Globus pallidus (tissue), 1 donor: ENCODE measurements at places on chromosomes 2 and 18.
A peak's percentile ranks its signal among the peaks of the same experiment; 100 is the strongest.

- no peak for DNase-seq
Measured at GRCh38 chr2:160551259-160551658, 57.7 kb upstream of the RBMS1 start.

- no peak for DNase-seq
Measured at GRCh38 chr2:134014196-134014960, 239.5 kb upstream of the MGAT5 start.

- DNase-seq, result no peak
Measured at GRCh38 chr2:192960945-192961344, 766.2 kb upstream of the TMEFF2 start.

DNA sequence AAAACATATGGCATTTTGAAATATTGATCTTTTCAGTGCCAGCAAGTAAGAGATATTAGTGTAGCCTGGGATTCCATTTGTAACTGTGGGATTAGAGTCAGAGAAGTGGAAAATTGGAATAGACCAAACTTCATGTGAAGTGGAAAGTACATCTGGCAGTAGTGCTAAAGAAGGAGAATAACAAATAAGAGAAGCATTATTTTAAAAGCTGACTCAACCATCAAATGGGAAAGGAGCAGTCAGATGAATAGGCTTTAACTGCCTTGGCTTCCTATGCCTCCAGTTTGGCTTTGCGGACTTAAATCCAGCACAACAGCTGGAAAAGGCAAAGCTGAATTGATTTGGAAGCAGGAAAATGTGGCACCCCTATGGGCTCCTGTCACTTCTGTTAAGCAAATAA is 623.1 kb downstream of the TSN start:
- no peak for DNase-seq

GRCh38 chr2:72211777-72212485 is 64.3 kb upstream of the CYP26B1 start:
- DNase-seq, result no peak

DNA sequence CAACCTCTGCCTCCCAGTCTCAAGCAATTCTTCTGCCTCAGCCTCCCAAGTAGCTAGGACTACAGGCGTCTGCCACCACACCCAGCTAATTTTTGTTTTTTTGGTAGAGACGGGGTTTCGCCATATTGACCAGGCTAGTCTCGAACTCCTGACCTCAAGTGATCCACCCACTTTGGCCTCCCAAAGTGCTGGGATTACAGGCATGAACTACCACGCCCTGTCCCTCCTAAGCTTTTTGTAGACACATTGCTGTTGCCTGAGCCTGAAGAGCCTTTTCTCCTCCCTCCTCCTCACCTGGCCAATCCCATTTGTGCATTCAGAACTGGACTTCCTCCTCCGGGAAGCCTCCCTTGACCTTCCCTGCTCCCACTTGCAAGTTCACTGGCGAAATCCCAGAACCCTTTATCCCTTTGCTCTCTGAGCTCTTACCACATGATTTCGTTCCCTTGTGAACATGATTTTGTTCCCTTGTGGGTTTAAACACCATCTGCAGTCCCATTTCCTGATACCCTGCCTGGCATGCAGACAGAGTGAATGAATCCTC is 2.6 kb downstream of the C2orf72 start:
- DNase-seq, result no peak

DNA sequence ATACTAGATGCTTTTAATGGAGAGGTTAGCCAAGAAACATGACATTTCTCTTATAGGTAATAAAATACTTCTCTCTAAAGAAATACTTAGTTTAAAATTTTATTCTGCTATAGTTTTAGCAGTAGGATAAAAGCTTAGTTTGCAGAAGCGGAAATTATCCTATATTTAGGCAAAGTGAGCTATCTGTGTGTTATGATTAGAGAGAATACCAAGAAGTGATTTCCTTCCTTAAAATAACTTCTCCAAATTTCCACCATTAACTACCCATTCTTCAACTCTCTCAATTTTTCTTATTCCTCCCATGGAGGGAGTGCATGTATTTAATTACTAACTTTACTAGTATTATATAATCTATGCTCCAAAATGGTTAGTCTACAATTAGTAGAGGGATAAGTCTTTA is 15.8 kb upstream of the IL1RL1 start:
- no peak for DNase-seq

- no peak for DNase-seq
Measured at GRCh38 chr2:85134896-85135659, 1.9 kb downstream of the TCF7L1 start.

GRCh38 chr2:60516383-60516811 is 37.1 kb downstream of the BCL11A start:
- no peak for DNase-seq

- no peak for DNase-seq
Measured at GRCh38 chr18:66523219-66523991, 80.5 kb downstream of the CDH19 start.

GRCh38 chr2:68469935-68470334 is 2.5 kb downstream of the APLF start:
- DNase-seq, result no peak

GRCh38 chr2:126793885-126794613 is 104.6 kb upstream of the TEX51 start:
- DNase-seq, result no peak

- DNase-seq, result no peak
Measured at GRCh38 chr2:37573451-37574388, 97.7 kb downstream of the CDC42EP3 start.

- DNase-seq, result no peak
Measured at GRCh38 chr2:30356071-30356470, 91.0 kb upstream of the LCLAT1 start.

GRCh38 chr2:158649846-158650245 is 145.3 kb upstream of the DAPL1 start:
- DNase-seq, result no peak

GRCh38 chr2:230902180-230902899 is 22.7 kb downstream of the GPR55 start:
- DNase-seq, result no peak

DNA sequence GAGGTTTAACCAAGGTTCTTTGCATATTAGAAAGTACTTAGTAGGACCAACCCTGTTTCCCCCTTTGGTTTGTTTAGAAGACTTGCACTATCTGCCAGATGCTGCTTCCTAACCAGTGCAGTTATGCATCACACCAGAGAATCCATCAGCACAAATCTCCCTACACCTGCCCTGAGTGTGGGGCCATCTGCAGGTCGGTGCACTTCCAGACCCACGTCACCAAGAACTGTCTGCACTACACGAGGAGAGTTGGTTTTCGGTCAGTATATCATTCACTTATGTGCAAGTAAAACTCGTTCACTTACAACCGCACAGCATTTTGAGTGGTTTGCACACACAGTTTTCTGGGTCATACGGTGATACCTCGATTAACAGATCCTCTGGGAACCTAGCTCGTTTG is 69.7 kb downstream of the ZNF532 start:
- DNase-seq, result no peak

GRCh38 chr2:120654381-120655134 is 81.1 kb upstream of the GLI2 start:
- DNase-seq, result peak; percentile 32

- DNase-seq, result no peak
Measured at GRCh38 chr18:40404284-40404683, 1550.8 kb upstream of the PIK3C3 start.

GRCh38 chr2:150122871-150123613 is 364.4 kb downstream of the RND3 start:
- DNase-seq, result no peak

GRCh38 chr18:49531678-49532153 is 30.1 kb upstream of the LIPG start:
- no peak for DNase-seq

- DNase-seq, result no peak
Measured at GRCh38 chr2:132597831-132598230, 72.2 kb downstream of the LYPD1 start.

DNA sequence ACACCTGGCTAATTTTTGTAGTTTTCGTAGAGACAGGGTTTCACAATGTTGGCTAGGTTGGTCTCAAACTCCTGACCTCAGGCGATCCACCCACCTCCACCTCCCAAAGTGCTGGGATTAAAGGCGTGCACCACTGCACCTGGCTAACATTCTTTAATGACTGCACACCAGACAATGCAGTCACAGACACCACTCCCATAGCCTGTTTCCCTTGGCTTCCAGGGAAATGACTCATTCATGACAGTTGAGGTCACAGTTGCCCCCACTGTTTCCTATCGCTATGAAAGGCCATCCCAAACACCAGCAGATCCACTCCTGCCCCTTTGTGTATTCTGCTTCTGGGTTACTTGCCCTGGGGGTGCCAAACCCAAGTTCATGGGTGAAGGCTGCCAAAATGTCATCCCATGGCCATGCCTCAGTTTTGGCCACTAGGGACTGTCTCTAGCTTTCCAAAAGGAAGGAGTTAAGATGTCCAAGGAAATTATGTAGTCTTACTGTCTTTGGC is 8.7 kb downstream of the CHMP1B start:
- DNase-seq, result no peak

DNA sequence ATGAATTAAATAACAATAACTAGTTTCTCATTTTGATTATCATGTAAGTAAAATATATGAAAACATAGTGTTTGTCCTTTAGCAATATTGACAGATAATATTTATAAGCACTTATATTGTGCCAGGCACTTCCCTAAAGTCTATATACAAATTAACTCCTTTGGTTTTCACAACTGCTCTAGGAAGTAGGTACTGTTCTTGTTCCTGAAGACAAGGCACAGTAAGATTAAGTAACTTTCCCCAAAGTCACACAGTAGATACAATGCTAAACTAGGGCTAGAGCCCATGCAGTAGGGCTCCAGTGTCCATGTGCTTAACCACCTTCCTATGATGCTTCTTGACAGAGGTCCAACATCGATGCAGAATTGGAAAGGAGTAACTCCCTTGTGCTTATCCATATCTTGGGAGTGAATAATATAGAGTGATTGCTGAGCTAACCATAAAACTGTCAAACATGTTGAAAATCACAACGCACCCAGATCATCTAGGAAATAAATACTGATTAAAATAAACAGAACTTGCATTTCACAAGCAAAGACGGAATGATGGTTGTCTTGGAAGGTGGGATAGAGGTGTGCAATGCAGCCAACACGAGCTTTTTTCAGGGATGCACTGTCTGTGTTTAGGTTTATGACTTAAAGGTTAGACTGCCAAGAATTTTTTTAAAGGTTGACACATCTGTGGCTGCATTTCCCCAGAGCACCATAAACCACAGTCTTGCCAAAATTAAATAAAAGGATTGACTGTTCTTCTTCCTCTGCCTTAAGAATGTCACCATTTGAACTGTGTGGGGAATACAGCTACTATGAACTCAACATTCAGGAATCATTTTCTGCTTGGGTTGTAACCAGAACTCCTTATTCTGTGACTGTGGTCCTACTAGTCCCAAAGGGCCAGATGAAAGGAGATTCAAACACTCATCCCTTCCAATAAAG is 80.8 kb downstream of the ANKRD44 start:
- no peak for DNase-seq

DNA sequence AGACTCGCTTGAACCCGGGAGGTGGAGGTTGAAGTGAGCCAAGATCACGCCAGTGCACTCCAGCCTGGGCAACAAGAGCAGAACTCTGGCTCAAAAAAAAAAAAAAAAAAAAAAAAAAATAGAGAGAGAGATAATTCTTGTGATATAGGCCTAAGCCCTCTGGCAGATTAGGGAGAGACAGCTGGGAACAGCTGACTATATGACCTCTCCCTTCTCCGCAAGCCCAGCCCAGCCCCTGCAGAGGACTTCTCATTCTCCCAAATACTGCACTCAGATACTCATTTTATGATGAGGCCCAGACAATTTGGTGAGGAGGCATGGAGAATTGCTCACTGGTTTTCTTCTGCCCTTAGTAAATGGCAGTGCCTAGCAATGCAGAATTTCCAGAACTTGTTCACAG is 262.0 kb downstream of the HAUS1 start:
- DNase-seq, result no peak

- no peak for DNase-seq
Measured at GRCh38 chr2:180554330-180554729, 426.1 kb upstream of the UBE2E3 start.

GRCh38 chr2:1988594-1988993 is 244.3 kb upstream of the PXDN start:
- no peak for DNase-seq

DNA sequence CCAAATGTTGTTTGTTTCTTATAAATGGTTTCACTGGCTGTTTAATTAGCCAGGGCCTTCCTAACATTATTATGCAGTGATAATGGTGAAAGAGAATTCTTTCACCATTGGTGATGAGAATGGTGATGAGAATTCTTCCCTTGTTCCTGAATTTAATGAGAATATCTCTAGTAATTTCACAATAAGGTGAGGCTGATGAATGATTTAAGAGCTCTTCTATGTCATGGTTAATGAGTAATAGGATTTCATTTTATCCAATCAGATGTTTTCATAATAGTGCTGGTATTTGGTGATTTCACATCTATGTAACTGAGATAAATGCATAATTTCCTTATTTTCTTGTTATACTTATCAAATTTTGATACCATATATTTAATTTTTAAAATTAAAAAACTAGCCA is 535.7 kb upstream of the ZEB2 start:
- DNase-seq, result no peak

DNA sequence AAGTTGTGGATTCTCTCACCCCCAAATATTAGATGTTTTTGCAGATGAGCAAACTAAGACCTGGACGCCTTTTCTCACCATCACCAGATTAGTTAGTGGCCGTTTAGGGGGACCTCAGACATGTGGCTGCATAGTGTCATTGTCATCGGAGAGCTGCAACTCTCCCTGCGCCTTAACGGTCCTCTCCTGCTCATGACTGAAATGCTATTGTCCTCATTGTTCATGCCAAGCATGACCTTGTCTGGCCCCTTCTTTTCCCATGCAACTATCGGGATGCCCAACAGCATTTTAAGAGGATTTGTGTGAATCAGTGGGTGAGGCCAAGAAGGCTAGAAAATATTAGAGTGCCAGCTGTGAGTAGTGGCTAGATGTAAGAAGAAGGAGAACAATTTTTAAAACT is 174.2 kb downstream of the SOCS6 start:
- DNase-seq, result peak; percentile 51

GRCh38 chr2:32009516-32010256 is 1.1 kb downstream of the MEMO1 start:
- DNase-seq, result peak; percentile 29

DNA sequence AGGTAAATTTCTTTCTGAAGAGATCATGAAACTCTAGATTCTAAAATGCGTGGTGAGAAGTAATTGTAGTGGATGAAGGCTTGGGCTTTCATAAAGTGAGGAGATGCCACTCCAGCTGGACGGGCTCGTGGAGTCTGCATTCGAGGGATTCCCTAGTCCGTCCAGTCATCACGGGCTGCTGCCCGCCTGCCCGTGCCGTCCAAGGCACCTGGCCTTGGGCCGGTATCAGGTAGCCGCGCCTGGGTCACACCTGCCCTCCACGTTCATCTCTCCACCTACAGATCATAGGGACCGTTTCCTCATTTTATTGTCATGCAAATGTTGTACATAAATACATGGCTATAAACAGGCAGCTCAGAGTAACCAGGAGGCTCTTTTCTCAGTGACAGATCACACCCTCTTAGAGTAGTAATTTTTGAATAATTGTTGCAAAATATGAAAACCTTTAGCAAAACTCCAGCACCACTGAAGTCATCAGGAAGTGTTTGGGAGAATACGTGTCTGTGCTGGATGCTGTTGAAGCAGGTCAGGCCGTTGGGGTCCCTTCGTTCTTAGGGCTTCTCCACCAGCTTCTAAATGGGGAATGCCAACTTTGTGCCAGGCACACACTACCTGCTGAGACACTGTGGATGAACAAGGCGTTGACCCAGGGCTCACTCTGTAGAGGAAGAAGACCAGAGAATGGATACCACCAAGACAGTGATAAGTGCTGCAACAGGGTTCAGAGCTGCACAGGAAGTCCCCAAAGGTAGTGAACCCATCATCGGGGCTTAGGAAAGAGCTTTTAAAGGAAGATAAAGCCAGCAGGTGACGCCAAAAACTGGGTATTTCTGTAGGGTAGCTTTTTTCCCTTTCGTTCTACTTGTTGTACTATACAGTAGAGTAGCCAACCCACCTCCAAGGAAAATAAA is 112.5 kb downstream of the FAM210A start:
- no peak for DNase-seq
